ENCODE measurements at places on chromosomes 5 and 9.

GRCh38 chr5:157165668-157166067, 396 bp downstream of the GARIN3 start:
- DNase-seq: no peak

GRCh38 chr9:26746357-26747072, 146.1 kb downstream of the CAAP1 start:
- no peak for DNase-seq

DNA sequence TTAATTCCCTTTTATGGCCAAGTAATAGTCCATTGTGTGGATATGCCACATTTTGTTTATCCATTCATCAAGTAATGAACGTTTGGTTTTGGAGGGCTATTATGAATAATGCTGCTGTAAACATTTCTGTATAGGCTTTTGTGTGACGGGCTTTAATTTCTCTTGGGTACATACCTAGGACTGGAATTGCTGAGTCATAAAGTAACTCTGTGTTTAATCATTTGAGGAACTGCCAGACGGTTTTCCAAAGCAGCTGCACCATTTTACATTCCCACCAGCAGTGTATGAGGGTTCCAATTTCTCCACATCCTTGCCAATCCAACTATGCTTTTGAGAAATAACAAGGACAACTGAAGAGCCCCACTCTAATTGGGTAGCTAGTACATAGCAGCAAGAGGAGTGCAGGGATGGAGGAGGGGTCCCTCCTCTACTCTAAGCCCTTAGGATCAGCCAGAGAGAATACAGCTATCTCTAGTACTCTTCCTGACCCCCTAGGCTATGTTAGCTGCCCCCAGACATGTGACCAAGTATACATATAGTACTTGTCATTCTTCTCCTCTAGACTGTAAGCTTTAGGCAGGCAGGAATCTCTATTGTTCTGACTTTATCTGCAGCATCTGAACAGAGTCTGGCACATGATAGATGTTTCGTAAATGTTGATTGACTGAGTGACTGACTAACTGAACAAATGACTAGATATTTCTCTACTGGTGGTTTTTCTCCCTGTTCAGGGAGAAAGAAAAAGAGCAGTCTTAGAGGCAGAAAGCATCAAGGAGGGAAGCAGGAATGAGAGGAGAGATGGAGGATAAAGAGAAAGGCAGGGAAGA, 22.1 kb upstream of the MATR3 start:
- DNase-seq: no peak

DNA sequence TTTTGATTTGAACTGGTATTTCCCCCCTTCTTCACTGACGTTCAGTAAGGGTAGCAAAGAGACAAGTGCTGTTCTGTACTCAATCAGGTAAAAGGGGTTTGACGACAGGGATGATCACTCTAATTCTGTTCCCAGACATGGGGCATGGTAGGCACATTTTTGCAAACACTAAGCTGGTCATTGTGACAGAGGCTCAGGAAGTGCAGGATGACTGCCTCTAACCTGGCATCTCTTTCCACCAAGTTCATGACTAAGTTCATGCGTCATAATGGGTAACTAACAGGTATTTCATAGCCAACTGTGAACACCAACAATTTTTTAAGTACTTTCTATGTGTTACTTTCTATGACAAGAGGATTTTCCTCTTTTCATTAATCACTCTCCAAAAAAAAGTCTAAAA, 166.5 kb downstream of the MAPKAP1 start:
- no peak for DNase-seq

DNA sequence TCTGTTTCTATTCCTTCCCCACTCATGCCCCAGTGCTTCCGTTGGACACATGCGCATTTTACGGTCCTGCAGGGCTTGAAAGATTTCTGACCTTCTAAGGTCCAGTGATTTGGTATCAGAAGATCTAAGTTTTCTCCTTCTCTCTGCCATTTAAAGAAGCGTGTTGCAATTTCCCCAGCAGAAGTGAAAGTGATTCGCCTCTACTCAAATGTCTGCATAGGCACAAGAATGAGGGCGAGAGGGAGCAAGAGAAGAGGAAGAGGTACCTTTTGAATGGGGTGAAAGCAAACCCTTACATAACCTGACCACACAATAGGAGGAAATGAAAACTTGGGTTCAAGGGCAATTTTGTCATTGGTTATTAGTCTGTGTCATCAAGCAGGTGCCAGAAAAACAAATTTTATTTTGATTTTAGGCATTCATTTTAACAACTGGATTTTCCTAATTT, 31.7 kb upstream of the NR3C1 start:
- DNase-seq: no peak

GRCh38 chr9:74407166-74407565, 90.0 kb upstream of the RORB start:
- no peak for DNase-seq

DNA sequence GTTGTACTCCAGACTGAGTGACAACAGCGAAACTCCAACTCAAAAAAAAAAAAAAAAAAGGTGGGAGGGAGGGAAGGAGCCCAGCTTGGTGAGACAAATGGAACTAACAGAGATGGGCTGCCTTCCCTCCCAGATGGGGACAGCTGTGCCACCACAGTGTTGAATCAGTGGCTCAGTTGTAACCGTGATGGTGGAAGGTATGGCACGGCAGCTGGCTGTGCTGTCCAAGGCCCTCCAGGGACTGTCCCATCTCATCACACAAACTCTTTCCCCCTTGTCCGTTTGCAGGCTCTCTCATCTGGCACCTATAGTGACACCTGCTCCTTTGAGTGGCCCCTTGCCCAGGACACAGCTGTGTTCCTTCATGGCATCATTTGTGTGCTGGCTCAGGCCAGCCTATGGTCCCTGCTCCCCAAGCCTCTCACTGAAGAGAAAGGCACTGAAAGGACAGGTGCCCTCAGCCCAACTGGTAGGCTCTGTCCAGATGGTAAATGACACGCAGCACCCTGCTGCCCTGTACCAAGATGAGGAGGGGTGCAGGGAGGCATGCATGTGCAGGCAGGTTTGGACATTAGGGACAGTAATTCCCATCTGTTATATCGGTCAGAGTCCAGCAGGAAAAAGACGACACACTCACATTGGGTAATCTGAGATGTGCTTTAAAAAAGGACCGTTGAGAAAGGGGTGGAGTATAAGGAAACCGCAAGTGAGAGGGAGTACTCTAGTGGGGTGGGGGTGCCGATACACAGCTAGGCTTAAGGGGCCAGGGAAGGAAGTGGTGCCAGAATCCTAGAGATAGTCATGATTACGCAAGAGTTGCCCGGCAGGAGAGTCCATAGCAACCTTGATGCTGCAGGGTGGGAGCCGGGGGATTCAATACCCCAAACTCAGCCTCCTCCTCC, 4.3 kb downstream of the SMIM33 start:
- DNase-seq: no peak

- no peak for DNase-seq
Measured at GRCh38 chr5:180259260-180259611, 32.6 kb downstream of the MAPK9 start.

DNA sequence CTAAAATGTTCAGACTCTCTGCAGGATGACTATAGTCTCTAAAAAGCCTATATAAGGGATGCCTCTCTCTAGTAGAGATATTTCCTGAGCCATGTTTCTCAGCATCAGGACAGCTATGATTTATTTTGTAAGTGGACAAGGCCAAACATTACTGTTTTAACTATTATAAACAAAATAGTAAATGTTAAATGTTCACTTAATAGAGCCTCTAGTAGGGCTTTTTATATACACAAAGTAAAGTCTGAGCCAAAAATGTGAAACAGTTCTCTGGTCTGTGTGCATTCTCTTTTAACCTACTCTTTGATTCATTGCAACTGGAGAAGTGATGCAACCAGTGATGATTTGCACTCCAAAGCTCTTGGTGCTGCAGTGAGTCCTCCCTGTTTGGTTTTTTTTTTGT, 220.5 kb downstream of the GDNF start:
- DNase-seq: no peak

- DNase-seq: no peak
Measured at GRCh38 chr5:178642351-178642909, 15.6 kb upstream of the CLK4 start.

- no peak for DNase-seq
Measured at GRCh38 chr9:20472342-20473045, 149.8 kb downstream of the MLLT3 start.

DNA sequence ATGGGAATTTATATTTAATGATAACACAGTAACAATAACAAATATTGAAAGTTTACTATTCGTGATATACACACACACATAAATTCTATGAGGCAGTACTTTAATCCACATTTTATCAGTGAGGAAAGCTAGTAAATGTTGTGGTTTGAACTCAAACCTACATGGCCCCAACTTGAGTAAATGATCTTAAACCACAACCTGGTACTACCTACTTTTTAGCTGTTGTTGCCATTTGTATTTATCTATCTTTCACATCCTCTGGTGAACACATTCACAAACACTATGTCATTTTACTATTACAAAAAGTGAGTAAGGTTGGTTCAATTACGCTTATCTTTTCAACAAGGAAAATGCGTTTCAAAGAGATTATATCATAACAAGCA, 186.1 kb downstream of the SMC2 start:
- no peak for DNase-seq

GRCh38 chr5:55232985-55233928, at the start of gene CCNO:
Gene CCNO, minus strand, starts transcription at chr5:55233608. Its CDS starts 85 bp downstream, at chr5:55233523.
- DNase-seq: peak; percentile 66

DNA sequence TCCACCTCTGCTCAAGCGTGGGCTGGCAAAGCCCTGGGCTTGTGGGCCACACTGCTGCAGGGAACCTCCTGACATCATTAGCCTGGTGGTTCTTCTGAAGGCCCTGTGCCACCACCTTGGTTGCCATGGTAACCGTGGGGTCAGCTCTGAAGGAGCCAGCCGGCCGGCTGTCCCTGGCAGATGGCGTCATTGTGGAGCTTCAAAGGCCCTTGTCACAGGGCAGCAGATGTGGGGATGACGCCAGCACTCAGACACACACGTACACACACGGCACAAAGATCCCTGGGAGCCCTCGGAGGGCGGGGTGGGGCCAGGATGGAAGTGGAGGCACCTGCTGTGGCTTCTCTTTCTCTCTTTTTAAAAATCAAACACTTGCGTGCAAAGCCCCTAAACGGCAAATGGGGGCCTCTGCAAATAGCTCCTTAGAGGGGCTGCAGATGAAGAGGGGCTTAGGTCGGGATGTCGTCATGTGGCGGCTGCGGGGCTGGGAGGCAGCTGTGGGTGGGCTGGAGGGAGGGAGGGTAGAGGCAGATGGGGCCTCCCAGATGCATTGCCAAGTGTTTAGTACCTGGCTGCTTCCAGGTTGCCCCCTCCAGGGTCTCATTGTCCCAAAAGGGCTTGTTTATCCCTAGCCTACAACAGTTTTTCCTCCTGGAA, 19.5 kb upstream of the RPL26L1 start:
- DNase-seq: no peak

- DNase-seq: no peak
Measured at GRCh38 chr9:113625486-113625885, 162.0 kb downstream of the RGS3 start.

GRCh38 chr5:140571105-140571504, 6.5 kb downstream of the SLC35A4 start:
- no peak for DNase-seq

GRCh38 chr5:42596817-42597216, 159.8 kb upstream of the CCDC152 start:
- DNase-seq: no peak

DNA sequence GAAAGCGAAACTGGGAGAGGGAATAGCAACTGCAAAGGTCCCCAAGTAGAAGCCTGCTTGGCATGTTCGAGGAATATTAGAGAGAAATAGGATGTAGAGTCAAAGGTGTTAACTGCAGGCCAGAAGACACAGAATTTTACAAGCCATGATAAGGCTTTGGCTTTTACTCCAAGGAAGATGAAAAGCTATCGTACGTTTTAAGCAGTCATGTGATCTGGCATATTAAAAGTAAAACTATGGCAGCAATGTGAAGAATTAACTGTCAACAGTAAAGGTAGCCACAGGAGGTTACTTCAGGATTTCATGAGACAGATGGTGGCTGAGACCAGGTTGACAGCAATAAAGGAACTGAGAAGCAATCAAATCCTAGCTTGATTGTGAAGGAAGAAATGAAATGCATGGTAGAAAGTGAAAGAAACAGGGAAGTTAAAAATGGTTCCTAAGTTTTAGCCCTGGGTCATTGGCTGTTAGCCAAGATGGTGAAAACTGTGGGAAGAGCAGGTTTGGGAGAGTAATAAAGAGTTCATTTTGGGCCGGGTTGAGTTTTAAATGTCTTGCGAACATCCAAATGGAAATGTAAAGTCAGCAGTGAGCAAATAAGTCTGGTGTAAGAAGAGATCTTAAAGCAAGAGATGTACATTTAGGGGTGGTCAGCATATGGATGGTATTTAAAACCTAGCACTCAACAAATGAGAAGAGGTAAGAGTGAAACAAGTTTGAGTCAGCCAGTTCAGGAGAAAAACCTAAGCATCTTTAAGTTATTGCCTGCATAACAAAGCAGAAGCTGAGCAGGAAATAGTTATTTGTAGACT, 20.3 kb upstream of the TTC33 start:
- no peak for DNase-seq

GRCh38 chr5:116454417-116454927, 120.2 kb downstream of the SEMA6A start:
- no peak for DNase-seq
